ENCODE measurements at places on chromosomes 7 and 10.

DNA sequence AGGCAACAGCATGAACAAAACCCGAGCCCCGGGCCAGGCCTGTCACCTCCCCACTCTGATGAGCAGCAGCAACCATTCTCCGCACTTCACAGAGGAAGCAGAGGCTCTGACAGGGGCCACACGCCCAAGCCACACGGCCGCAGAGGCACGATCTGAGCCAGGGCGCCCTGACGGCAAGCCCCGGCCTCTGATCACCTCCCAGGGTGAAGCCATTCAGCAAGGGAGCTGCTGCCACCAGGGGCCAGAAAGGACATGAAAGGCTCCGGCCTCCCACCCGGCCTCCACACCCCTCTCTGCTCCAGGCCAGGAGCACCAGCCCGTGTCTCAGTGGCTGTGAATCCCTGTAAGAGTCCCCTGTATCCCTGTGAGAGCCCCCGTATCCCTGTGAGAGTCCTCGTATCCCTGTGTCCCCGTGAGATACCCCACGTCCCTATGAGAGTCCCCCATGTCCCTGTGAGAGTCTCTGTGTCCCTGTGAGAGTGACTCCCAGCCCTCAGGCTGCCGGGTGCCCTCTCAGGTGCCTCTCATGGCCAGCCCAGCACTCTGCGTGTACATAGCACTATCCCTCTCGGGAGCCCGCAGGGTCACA is 187.8 kb downstream of the MAD1L1 start:
- DNase-seq: no peak

DNA sequence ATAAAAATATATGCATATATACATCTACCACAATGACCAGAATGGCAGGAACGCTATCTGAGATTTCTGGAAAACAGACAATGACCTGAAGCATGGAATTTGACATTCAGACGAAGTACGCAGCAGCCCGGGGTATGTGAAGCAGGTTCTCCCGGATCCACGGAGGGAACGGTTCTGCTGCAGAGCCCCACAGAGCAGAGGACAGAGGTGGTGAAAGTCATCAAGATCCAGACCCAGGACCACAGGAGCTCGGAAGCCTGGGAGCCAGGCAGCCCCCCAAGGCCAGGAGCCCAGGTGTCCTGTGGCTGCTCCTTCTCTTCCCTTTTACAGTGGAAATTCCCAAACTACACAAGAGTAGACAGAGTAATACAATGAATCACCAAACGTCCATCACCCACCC is 42.1 kb upstream of the DNAAF5 start:
- no peak for DNase-seq

GRCh38 chr7:28200598-28200997 is 20.0 kb upstream of the JAZF1 start:
- DNase-seq: no peak

GRCh38 chr7:19537942-19538401 is 170.9 kb downstream of the POLR1F start:
- DNase-seq: no peak

GRCh38 chr10:3889961-3890522 is 105.0 kb upstream of the KLF6 start:
- DNase-seq: no peak

GRCh38 chr7:16661924-16662323 is 15.9 kb downstream of the BZW2 start:
- no peak for DNase-seq

GRCh38 chr7:76338298-76339084 is 20.3 kb downstream of the YWHAG start:
- no peak for DNase-seq

DNA sequence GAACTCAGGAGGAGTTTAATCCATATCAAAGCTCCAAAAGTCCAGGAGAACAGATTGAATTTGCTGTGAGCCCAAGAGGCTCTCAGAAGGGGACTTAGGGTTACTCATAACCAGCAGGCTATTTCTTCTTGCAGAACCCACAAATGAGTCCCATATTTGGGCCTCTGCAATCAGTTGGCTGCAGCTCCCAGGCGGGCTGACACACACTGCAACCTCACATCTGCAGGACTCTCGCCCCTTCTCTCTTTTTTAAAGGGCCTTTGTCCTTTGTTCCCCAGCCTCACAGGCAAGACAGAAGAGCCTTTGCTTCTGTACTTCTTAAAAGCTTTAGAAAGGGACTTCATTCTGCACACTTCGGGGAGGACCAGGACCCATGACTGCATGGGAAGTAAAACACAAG is 26.7 kb downstream of the CREB3L2 start:
- DNase-seq: no peak

GRCh38 chr10:61896854-61897661 is 4.4 kb upstream of the ARID5B start:
- no peak for DNase-seq

DNA sequence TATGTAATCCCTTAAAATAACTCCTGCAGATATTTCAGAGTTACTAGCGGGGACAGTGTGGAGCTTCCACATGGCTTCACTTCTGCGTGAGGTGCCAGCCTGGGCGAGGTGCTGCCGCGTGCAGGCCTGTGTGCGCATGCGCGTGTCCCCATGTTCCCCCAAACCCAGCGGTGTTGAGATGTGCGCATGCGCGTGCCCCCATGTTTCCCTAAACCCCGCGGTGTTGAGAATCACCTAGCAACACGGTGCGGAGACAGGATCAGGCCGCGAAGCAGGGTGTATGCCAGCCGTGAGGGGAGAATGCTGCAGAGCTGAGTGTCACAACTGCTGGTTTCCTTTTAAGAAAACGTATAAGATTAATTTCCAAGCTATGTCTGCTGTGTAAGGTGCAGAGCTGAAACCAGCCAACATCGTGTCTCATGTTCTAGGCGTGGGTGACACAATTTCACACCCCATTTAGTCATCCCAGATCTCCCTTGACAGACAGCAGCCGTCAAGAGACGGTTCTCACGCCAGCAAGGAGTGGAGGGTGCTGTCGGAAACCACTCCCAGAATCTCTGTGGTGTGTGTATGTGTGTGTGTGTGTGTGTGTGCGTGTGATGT is 71.9 kb upstream of the ADARB2 start:
- no peak for DNase-seq

DNA sequence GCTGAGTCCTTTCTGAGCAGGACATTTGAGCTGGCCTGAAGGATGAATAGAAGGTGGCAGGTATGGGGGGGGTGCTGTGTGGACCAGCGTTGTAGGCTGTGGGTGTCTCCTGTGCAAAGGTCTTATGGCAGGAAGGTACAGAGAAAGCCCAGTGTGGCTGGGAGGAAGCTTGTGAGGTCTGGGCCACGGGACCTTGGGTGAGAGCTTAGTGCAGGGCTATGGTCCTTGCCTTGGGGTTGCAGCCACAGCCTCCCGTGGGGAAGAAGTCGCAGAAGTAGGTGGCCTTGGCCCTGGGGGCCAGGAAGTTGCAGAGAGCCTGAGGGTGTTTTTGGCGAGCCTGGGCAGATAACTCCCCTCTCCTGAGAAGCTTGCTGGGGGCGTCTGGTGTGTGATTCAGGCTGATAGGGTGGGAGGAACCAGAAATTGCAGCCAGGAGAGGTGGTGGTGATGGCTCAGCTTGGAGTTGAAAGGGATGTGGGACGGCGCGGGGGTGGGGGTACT is 172.0 kb upstream of the TNRC18 start:
- DNase-seq: peak; percentile 69

- DNase-seq: no peak
Observed at GRCh38 chr10:115882021-115882420, 391.0 kb downstream of the GFRA1 start.

DNA sequence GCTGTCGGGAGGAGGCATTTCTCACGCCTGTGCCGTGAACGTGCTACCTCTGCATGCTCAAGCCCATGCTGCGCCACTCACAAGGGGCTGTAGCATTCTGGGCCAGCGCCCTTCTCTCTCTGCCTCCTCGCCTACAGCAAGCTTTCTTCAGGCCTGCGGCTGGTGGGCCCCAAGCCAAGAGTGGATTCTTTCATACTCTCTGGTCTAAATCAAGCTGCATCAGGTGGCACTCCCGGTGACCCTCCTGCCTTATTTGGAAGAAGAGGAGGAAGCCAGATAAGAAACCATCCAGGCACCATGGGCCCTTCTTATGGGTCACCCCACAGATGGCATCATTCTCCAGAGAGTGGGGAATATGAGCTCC is 86.7 kb upstream of the DUSP5 start:
- no peak for DNase-seq

Measured in T1000 (cell line).